ENCODE measurements at places on chromosomes 2 and 18. TPM values are rescaled to one million over a fixed set of nuclear protein-coding genes. Genes with fewer than 3 reads are reported as not detected.

GRCh38 chr2:18136881-18137475 lies 258.5 kb downstream of the KCNS3 start:
- DNase-seq: no peak

DPP10 gene
- polyA plus RNA-seq: 0.11 TPM

DNA sequence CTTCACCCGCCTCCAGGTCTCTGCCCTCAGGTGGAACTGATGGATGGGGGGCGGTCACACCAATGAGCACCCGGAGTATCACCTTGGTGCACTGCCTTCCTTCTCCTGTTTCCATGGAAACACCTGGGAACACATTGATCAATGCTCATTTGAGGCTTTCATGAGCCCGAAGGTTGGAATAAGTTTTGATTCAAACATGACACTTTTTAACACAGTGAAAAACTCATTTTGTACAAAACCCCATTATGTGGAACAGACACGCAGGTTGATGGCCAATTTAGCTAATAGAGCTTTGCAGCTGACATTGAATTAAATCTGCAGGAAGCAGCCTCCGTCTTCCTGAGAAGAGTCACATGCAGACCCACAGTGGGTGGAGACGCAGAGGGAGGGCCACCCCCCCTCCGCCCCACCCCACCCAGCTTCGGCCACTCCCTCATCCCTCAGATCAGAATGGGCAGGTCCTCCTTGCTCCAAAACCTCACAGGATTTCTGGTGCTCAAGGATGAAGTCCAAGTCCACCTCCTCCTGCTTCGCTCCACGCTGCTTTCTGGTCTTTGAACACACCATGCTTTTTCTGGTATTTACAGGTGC lies 96.0 kb upstream of the MYCN start:
- DNase-seq: no peak

RGPD3 gene
- 0.09 TPM for polyA plus RNA-seq

DNA sequence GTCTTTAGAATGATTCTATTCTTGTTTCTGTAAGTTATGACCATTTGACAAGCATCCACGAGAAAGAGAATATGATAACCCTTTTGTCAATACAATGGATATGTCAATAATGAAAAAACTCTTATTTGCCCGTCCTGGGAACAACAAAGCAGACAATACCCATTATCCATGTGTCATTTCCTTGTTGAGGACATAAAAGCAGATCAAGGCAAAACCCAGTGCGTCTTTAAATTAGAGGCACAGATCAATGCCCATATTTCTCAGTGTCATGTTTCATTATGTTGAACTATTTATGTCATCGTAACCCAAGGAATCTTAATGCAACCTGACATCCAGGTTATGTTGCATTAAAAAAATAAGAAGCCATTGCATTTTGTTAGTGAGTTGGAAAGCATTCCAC lies 365.0 kb upstream of the CELF4 start:
- DNase-seq: no peak

All from psoas muscle (tissue), 8 donors.